HCEC 1CT (cell line): ENCODE measurements at places on chromosomes 1 and 21.

DNA sequence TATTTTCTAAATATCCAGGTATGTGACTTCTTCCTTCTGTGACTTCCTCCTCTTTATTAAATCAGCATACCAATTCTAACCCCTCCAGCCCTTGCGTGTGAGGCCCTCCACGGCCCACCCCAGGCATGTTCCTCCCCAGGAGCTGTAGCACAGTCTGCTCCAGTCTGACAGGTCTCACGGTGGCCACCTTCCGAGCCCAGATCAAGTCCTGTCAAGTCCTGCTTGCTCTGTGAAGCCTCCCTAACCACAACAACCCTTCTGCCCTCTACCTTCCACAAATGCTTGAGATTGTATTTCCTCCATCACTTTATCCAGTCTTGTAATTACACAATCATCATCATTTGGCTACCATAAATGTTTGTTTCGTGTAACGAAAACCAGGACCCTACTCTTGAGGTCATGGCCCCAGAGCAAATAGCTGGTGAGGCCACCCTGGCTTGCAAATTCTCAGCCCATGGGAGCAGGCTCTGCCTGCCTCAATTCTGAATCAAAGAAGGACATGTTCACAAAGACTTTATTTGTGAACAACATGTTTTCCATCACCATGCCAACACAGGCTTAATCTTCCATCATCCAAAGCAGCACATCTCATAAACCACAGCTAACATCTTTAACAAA lies 33.0 kb upstream of the S100A7 start:
- DNase-seq: no peak

DNA sequence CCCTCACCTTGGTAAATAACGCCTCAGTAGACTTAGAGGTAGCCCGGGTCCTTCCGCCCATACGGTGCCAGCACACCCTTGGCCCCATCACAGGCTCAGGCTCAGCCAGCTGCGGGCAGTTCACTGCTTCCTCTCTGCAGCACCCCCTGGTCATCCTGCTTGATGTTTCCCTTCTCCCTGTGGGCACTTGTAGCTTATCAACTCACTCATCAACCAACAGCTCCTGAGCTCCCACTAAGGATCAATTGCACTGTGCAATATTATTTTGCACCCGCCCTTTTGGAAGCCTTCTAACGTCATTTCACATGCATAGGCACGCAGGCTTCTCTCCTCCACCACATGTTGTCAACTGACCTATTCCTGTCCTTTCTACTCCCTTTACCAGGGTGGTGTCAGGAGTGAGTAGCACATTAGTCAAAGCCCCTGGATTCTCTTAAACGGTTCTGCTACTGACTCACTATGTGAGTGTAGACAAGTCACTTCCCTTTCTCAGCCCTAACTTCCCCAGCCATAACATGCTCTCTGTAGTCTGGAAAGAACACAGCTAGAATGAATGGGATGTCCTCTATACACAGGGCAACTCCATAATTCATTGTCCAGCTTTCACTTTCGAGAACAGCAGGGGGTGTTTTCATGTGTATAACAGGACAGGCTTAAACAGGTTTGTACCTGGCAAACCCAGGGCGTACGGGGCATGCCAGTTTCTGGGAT lies 47.1 kb upstream of the IRF2BP2 start:
- DNase-seq: peak; percentile 100

DNA sequence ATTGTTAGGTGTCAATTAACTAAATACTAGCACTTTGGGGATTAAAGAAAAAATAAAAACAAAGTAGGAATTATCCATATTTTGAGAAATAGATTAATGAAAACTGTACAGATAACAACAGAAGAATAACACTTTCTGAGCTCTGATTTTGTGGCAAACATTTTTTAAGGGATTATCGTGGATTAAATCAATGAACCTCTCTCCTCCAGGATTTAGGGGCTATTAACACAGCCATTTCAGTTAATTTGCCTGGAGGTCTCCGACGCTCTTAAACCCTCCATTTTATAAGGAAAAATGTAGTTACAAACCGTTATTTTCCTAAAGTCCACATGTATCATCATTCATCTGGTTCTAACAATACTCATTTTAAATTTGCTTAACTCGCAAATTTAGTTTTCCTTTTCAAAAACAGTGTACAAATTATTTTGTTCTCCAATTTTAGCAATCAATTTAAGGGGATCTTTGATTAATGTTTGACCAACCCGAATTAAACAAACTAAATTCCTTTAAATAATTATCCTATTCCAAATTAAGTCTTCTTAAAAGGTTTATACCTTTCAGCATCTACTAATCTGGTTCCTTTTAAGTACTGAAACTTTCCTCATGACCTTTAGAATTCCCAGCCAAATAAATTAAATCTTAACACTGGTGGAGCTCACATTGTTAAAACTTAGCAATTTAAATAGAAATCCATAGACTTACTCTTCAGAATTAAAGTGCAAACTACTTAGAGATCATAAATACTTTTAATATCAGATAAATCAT lies 30.7 kb upstream of the RNF187 start:
- no peak for DNase-seq

DNA sequence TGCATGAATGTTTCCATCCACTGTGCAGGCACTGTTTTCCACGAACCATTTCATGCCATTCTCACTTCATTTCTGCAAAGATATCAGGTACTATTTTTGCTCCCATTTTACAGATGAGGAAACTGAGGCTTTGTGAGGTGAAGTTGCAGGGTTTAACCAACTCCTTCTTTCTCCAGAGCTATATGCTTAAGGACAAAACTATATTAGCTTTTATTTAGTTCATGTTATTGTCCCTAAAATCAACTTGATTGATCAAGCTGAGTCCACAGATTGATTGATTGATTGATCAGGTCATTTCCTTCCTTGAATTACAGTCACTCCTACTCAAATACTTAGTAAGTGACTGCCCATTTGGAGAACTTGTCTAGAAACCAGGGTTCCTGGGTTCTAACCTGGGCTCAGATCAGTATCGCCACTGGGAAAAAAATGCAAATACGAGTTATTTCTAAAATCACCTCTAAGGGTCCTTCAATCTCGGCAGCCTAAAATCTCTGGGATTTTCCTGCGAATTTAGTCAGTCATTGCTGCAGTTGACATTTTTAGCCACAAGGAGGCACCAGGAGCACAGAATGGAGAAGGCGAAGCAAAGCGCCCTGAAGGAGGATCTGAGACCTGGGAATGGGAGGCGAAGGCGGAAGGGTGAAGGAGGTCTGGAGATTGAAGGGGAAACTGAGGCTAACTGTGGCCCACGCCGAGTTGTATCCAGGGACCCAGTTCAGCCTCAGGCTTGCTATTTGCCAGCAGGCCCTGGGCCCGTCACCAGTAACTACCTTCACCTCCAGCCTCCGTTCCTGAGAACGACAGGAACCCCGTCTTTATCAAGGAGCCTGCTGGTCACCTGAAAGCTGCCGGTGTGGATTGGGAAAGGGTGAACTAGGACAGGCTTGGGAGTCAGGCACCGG lies 14.3 kb upstream of the MUL1 start:
- peak; percentile 61 for DNase-seq

- peak; percentile 59 for DNase-seq
Observed at GRCh38 chr1:169348383-169349036, 19.1 kb downstream of the NME7 start.

DNA sequence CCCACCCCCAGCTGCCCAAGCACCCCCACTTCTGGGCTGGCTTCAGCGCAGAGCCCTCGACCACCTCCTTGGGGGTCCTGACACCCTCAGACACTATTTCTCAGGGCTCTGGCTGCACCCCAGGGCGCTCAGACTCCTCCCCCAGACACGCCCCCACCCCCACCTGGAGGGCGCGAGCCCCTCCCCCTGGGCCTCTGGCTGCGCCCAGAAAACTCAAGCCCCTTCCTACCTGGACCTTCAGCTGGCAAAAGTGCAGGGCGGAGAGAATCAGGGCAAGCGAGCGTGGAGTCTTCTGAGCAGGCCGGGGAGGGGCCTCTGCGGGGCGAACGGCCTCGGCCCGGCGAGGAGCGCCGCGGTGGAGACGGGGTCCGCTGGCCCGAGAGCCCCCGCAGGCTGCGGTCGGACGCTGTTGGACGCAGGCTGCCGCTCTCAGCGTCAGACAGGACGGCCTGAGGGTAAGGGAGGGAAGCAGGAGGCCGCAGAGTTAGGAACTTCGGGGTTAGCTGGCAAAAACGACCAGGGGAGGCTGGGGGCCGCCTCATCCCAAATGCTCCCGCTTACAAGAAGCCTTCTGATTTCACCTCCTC lies 17.4 kb upstream of the NBPF1 start:
- no peak for DNase-seq

DNA sequence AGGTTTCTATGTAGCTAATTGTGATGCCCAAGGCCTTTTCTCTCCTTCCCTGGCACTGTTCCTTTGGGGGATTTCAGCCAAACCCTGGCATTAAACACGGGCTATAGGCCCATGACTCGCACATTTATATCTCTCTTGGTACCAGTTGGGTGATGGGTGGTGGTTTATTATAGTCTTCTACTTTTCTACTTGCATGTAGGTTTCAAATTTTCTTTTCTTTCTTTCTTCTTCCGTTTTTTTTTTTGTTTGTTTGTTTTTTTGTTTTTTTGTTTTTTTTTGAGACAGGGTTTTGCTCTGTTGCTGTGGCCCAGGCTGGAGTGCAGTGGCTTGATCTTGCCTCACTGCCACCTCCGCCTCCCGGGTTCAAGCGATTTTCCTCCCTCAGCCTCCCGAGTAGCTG lies 1.1 kb downstream of the IL10RB start:
- no peak for DNase-seq

GRCh38 chr21:26965907-26966581 lies 844 bp downstream of the ADAMTS5 start:
- no peak for DNase-seq

- no peak for DNase-seq
Observed at GRCh38 chr1:100027212-100027611, 57.4 kb downstream of the SLC35A3 start.

- no peak for DNase-seq
Observed at GRCh38 chr1:234120327-234120944, 216.0 kb downstream of the SLC35F3 start.
